EH (cell line): ENCODE measurements at places on chromosomes 11 and 22.

- no peak for DNase-seq
Measured at GRCh38 chr11:89016214-89016613, 49.6 kb downstream of the GRM5 start.

DNA sequence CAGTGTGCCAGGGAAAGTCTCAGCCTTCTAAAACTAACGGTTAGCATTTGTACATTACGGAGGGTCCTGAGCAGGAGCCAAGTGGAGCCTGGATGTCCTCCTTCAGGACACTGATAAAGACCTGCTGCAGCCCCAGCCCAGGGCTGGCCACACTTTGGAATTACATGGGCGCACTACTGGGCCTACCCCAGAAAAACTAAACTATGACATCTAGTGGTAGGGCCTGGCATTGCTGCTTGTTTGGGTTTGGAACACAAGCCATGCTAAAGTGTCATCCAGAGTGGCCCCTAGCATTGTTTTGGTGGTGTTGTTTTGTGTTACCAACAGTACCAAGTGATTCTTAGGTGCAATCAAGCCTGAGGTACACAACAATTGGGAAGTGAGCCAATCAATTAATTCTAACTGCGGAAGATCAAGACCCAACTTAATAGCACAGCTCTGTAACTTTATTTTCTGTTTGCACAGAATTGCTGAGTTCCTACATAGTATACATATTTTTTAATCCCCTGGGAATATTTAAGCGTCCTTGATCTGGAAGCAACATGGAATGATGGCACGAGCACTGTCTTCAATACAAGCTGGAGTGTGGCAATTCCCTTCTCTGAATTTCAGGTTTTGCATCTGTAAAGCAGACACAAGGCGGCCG, 340.7 kb downstream of the LARGE1 start:
- DNase-seq: peak; percentile 58

DNA sequence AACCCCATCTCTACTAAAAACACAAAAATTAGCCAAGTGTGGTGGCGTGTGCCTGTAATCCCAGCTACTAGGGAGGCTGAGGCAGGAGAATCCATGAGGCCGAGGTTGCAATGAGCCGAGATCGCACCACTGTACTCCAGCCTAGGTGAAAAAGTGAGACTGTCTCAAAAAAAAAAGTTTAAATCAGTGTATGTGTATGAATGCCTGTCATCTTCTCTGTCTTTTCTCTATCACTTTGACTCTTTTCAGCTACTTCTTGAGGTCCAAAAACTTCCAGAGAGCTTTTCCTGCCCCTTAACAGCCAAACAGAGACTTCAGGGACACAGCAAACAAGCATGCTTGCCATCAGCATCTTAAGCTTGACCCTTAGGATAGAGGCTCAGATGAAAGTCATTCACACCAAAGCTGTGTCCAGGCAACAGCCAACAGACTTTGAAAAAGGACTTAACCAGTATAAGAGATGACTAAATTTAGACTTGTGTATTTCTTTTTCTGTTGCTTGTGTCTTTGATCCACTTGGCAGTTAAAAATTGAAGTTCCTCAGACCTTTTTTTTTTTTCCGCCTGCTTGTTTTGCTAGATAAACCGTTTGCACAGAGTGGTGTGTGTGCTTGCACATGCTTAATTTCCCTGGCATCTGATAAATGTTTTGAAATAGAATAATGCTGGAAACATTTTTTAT, 151.9 kb downstream of the DBX1 start:
- no peak for DNase-seq

- DNase-seq: no peak
Measured at GRCh38 chr11:46726206-46726862, 7.3 kb downstream of the F2 start.

- no peak for DNase-seq
Measured at GRCh38 chr11:115008799-115009198, 330.5 kb downstream of the NXPE2 start.

- DNase-seq: peak; percentile 31
Measured at GRCh38 chr11:103499710-103500340, 390.6 kb downstream of the DYNC2H1 start.

DNA sequence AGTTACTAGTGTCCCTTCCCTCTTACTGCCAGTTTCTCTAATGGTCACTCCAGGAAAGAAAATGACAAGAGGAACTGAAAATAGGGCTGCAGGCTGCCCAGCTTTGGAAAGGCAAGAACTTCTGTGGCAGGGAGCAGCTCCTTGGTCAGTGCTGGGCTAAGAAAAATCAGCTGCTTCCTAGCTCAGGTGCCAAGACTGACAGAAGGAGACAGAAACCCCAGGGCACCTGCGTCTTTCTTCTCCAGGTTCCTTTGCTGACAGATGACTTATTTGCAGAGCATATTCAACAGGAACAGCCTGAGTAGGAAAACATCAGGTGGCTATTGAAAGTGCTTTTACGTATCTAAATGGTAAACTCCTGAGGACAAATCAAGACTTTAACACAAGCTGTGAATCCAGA, 25.4 kb downstream of the MAML2 start:
- DNase-seq: no peak

GRCh38 chr11:112628676-112629075, 332.5 kb upstream of the NCAM1 start:
- DNase-seq: no peak

DNA sequence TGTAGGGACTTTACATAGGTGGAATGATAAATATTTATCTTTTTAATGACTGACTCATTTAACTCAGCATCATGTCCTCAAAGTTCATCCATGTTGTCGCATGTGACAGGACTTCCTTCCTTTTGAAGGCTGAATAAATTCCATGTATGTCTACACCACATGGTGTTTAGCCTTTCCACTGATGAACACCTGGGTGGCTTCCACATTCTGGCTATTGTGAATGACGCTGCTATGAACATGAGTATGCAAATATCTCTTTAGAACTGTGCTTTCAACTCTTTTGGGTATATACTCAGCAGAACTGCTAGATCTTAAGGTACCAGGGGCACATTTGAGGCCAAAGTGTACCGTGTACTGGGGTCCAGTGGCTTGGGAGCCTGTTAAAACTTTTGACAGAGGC, 24.1 kb downstream of the LARGE1 start:
- DNase-seq: no peak

- DNase-seq: peak; percentile 34
Measured at GRCh38 chr11:68962527-68963250, 18.1 kb downstream of the MRGPRD start.

- no peak for DNase-seq
Measured at GRCh38 chr11:127130321-127130720, 129.8 kb upstream of the KIRREL3 start.

DNA sequence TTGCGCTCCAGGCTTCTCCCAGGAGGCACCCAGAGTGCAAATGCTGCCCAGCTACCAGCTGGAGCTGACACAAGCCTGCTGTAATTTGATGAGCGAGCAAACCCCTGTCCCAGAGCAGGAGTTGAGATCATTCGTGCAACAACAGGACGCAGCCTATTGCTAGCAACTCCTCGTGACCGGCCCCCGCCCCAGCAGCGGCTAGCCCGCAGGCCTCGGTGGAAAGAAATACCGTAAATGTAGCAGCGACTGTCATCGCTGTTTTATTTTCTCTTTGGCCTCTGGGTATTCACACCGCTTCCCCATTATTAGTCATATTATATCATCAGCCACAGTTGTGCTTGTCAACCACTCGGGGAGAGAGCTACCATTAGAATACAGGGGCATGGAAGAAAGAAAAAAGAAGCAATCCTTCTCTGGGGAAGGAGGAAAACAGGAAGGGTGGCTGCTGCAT, 59.2 kb upstream of the ATXN10 start:
- DNase-seq: peak; percentile 86

DNA sequence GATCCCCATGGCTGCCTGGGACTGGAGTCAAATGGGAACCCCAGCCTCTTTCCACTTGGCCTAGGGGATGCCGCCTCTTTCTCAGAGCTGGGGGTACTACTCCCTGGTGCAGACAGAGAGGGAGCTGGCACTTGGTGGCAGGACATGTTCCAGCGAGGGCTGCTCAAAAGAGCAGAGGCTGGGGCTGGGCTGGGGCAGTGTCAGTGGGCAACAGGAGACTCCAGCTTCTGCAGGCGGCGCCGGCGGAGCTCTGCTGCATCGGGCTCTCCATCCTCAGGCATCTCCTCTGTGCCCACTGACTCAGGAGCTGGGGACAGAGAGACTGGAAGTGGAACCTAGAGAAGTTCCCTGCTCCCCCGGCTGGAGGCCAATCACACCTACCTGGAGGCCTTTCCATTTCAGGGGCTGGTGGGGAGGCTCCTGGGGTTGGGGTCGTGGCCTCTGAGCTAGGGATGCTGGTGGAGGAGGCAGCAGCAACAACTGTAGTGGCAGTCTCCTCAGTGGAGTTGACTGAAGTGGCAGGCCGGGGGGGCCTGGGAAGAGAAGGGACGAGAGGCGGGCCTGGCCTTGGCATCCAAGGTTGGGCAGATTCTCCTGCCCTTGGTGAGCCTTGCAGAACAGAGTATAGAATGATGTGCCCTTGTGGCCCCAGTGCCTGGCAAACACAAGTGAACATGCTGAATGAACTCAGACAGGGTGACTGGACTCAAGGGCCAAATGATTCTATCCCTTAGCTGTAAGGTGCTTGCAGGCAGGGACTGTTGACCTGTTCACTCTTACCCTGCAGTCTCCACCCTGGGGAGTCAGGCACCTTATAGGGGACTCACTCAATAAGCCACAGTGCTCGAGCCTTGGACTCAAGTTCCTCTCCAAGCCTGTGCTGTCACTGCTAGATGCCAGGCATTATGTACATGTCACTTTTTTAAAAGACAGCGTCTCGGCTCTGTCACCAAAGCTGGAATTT, 5.9 kb downstream of the SYVN1 start:
- DNase-seq: no peak

DNA sequence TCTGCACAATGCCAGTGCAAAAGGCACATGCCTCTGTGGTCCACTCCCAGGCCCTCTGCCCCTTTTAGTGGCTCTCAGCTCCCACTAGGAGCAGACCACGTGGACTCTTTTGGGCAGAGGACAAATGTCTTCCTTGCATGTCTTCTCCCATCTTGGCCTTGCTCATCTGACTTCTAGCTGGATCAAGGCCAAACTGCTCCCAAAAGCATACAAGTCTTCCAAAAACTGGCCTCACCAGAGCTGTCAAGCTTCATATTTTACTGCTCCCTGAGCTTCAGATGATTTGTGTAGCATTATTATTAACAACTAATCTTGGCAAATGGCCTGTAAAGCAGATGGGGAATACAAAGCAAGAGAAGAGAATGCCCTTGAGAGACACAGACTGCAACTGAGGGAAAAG, 6.9 kb downstream of the SMPD1 start:
- peak; percentile 48 for DNase-seq

GRCh38 chr11:91264481-91264880, 960.1 kb upstream of the FAT3 start:
- DNase-seq: no peak

- DNase-seq: no peak
Measured at GRCh38 chr11:42764936-42765335, 546.9 kb upstream of the API5 start.

DNA sequence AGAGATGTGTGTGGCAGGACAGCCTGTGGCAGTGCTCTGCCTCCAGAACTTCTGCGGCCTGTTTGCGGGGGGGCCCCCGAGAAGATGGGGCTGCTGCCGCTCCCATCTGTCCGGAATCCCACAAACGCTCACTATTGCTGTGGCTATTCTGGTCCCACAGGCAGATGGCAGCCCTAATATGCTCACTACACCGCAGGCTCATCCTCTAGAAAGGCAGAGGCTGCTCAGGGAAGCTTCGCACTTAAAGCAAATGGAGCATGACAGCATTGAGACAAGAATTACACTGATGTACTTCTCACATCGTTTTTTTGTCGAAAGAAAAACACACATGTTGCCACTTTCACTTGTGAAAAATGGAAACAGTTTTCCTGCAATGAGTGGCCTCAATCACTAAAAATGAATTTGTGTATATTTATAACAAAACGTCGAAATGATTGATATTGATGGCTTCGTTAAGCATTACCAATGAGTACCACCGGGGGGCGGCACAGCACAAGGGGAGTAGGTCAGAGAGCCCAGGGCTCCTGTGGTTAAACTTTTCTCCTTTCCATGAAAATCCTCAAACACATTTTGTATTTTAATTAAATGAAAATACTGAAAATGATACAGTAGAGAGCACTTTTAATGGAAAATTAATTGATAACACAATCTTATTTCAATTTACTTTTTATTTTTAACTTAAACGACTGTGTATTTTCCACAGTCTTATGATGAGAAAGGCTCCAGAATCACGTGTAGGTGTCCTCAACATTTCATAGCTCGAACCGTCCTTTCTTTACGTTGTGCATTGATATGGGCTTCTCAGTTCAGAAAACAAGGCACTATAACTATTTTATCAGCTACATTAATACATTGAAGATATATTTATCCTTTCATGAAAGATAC, 69.1 kb downstream of the CTTN start:
- DNase-seq: peak; percentile 50

DNA sequence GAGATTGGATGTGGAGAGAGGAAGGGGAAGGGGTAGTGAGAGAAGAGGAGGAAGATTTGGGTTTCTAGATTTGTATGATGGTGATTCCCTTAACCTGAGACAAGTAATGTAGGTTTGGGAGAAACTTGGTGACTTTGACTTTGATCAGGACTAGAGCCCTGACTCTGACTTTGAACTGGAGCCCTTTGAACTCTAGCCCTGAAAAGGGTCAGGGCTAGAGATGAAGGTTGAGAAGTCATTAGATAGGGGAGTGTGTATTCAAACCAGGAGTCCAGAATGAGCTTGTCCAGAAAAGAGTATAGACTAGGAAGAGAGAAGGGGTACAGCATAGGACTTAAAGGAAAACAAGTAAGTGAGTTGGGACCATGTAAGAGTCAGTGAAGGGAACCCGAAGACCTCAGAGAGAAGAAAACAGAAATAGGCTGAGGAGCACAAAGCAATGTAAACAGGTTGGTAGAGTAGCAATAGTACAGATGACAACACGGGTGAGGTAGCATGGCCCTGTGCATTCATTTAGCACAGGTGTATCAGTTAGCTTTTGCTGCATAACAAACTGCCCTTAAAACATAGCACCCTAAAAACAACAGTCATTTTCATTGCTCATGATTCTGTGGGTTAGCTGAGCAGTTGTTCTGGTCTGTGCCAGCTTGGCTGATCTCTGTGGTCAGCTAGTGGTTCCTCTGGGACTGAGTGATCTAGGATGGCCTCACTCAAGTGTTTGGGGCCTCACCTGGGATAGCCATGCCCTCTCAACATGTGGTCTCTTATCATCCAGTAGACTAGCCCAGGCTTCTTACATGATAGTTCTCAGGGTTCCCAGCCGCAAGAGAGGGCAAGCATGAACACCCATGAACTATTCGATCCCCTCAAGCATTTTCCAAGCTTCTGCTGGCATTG, 43.1 kb downstream of the C22orf31 start:
- no peak for DNase-seq

DNA sequence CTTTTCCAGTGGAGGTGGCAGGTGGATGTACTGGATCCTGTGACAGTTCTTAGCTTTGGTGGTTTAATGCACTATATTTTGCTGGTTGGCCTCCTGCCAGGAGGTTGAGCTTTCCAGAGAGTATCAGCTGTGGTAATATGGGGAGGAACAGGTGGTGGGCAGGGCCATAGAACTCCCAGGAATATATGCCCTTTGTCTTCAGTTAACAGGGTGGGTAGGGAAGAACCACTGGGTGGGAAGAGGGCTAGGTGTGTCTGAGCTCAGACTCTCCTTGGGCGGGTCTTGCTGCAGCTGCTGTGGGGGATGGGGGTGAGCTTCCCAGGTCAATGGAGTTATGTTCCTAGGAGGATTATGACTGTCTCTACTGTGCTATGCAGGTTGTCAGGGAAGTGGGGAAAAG, 203.8 kb downstream of the DLG2 start:
- DNase-seq: no peak

- DNase-seq: no peak
Measured at GRCh38 chr11:59141191-59141590, 1.5 kb upstream of the FAM111A start.

GRCh38 chr11:95231881-95232605, 1.0 kb upstream of the SESN3 start:
- no peak for DNase-seq
